ENCODE measurements at places on chromosomes 12 and 14. TPM values are rescaled to one million over a fixed set of nuclear protein-coding genes. Genes with fewer than 3 reads are reported as not detected.

The GNB3 gene
- total RNA-seq = 2.0 TPM

The SETD3 gene
- total RNA-seq = 57.9 TPM

The LHX5 gene
- total RNA-seq = not detected

The HCAR2 gene
- total RNA-seq = 0.78 TPM

The GDF3 gene
- not detected for total RNA-seq

The CLEC6A gene
- not detected for total RNA-seq

The SDR9C7 gene
- not detected for total RNA-seq

The GLT8D2 gene
- 0.28 TPM for total RNA-seq

The KERA gene
- total RNA-seq = not detected

The C12orf75 gene
- total RNA-seq = 126 TPM

The SPIC gene
- total RNA-seq = not detected

The PROX2 gene
- not detected for total RNA-seq

The CLEC2A gene
- total RNA-seq = not detected

The KRT85 gene
- not detected for total RNA-seq

The AKAP3 gene
- total RNA-seq = 0.10 TPM

The ACOT4 gene
- 2.1 TPM for total RNA-seq

The TAS2R50 gene
- total RNA-seq = not detected

The NRL gene
- 1.0 TPM for total RNA-seq

The DBX2 gene
- total RNA-seq = not detected

The IL22 gene
- not detected for total RNA-seq

The MON2 gene
- 16.5 TPM for total RNA-seq

The TAS2R13 gene
- total RNA-seq = not detected

All from A549 treated with CpdA at 1 μM for 4 hours (cell line).